ENCODE measurements at places on chromosomes 12 and 14.

GRCh38 chr12:2939191-2939590 lies 20.0 kb upstream of the TEAD4 start:
- DNase-seq = no peak

GRCh38 chr12:115355301-115355700 lies 671.3 kb upstream of the TBX3 start:
- no peak for DNase-seq

DNA sequence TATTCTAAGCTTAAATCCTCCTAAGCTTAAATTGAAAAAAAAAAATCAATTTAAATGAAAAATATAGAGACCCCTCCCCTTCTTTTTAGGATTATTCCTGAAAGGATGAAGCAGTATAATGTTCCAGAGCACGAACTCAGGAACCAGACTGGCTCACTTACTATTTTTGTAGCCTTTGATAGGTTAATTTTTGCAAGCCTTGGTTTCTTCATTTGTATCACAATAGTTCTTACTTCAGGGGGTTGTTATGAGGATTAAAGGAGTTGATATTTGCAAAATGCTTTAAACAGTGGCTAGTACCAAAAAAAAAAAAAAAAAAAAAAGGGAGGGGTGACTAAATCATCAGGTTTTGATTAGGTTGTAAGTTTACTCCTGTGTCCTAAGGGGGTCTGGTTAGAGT lies 3.1 kb upstream of the RBM25 start:
- DNase-seq = no peak

DNA sequence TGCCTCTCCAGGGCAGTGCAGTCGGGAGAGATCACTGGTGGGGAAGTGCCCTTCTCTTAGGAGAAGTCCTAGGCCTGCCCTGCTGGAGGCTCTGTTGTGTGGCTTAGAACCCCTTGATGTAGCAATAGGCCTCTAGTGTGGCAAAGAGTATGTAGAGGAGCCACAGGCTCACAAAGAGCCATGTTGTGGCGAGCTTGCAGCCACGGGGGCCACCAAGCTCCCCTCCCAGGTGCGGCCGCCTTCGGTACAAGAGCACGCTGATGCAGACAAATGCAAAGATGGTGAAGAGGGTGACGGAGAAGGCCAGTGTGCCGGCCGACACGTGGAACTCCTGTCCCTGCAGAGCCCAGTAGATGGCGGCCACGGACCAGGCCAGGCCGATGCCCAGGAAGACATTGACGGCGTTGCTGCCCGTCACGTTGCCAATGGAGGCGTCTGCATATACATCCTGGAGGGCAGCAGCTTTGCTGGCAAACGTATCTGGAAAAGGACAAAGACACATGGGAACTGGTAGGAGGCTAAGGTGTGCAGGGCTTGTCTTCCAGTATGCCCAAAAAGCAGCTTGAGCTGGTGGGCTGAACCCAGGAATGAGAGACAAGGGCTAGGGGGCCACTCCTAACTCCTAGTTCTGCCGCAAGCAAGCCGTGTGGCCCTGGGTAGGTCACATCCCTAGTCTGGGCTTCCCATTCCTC lies 142.8 kb downstream of the SLC8A3 start:
- DNase-seq = no peak

DNA sequence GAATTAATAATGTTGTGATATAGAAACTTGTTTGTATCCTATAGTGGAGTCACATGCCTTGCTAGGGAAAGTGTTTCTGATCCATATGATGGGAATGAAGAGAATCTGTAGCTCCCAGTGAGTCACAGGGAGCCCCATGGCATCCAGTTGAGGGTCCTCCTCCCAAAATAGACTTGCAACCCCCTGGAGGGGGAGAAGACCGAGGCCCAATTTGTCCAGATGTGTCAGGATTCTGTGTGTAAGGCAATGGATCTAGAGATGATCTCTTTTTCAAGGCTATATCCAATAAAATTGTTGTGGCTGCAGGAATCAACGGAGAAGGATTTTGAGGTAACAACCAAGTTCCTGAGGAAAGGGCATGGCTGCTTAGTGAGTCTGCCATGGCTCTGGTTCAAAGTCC lies 121.8 kb downstream of the BCL11B start:
- no peak for DNase-seq

- DNase-seq = no peak
These were observed 197.9 kb downstream of the TMTC3 start for GRCh38 chr12:88339966-88340365.

DNA sequence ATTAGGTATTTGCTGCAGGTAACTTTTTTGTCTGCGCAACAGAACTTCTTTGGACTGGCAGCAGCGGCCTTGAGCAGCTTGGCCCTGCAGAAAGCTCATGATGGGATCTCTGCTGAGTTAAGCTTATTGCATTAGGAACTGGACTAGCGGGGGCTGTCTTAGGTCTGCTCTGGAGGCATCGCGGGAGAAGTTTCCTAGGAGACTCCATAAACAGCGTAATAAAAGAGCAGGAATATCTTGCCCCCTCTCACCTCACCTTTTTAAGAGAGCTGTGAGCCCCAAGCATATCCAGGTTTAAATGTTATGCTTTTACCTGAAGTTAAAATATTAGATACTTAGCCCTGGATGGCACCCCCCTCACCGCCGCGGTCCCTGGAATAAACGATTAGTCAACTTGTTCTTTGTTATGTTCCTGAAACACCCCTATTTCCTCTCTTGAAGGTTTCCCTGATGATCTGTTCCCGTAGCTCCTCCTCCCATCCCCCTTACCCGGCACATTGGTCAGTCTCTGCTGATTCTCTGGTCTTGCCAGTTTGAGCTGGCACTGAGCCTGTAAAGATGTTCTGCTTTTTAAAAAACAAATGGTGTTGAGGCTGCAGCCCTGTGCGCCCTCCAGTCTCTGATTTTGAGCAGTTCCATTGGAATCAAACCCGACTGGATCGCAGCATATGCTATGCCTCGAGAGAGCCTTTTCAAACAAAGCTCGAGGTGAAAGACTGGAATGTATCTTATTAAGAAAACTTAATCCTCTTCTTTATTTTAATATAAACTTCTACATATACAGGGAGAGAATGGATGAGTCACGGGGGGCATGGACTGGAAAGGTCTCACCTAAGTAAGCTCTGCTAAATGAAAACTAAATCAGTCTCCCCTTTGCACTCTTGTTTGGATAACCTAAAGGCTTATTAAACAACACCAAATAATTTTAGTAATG lies 1.9 kb downstream of the MLXIP start:
- no peak for DNase-seq

DNA sequence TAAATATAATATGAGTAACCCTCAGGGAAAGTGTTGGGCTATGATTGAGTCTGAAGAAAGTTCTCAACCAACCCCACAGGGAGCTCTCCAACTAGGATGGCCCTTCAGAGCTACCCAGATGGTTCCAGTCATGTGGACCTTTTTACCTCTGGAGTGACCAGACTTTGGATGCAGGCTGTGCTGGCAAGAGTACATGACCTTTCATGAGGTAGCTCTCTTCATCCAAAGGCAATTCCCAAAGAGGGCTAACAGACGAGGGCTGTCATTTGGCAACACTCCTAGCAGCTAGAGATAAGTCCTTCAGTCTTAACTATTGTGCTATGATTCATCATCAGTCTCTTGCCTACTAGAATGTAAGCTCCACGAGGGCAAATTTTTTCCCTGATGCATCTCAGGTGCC lies 75.4 kb downstream of the DUSP6 start:
- DNase-seq = no peak

GRCh38 chr14:77083082-77083481 lies 15.0 kb upstream of the CIPC start:
- no peak for DNase-seq

DNA sequence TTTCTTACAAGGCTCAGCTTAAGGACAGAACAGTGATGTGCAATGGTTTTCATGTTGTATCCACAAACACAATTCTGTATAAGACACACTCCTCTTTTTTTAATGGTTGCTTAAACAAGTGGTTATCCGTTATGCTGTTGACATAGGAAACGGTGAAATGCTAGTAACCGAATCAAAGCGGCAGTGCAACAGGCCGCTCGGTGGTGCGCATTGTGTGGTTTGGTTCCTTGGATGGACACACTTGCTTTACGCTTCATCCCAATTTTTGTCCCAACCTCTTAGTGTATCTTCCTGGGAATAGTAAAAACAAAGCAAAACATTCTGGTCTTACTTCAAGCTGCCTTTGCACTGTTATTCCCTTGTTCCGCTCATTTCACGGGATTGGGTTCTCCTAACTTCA lies 650 bp upstream of the PTGER2 start:
- DNase-seq = no peak

- DNase-seq = no peak
These were observed 20.2 kb downstream of the TNFAIP2 start for GRCh38 chr14:103143506-103143905.

GRCh38 chr14:105760691-105761344 lies 234.4 kb downstream of the TMEM121 start:
- no peak for DNase-seq

DNA sequence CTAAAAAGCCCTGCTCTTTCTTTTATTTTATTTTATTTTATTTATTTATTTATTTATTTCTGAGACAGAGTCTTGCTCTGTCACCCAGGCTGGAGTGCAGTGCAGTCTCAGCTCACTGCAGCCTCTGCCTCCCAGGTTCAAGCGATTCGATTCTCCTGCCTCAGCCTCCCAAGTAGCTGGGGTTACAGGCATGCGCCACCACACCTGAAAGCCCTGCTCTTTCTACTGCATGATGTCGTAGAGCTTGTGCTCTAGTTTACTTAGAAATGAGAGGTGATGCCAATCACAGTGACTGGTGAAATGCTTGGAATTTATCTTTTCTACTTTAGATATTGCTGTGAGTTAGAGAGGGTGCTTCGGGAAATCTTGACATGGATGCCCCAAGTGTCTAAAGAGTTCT lies 54.5 kb downstream of the DAD1 start:
- no peak for DNase-seq

DNA sequence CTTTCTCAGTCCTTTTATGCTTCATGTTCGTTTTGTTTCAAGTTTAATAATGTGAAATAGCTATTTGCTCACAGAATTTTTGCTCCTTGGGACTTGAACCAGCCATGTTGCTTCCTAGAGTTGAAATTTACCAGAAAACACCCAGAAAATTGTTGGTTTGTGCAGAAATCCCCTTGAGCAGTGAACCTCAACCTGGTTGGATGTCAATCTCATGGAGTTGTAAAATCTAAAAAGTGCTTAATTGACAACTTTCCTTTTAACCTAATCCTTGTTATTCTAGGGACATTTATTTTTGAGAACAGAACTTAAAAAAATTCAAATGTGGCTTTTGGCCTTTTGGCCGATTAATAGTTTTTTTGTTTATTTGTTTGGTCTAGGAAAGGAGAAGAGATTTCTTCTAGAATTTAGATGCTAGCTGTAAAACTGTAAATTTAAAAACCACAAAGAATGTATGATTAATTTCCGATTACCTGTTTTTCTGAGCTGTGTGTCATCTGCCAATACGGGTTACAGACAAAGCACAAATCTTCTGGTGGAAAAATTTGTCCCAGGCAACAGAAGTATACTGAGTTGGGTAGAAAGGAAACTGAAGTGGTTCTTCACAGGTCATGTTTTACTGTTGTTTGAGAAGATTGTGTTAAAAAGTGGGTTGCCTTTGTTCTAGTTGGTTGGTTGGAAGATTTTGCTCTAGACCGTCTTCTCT lies 154.4 kb downstream of the FUT8 start:
- DNase-seq = no peak

DNA sequence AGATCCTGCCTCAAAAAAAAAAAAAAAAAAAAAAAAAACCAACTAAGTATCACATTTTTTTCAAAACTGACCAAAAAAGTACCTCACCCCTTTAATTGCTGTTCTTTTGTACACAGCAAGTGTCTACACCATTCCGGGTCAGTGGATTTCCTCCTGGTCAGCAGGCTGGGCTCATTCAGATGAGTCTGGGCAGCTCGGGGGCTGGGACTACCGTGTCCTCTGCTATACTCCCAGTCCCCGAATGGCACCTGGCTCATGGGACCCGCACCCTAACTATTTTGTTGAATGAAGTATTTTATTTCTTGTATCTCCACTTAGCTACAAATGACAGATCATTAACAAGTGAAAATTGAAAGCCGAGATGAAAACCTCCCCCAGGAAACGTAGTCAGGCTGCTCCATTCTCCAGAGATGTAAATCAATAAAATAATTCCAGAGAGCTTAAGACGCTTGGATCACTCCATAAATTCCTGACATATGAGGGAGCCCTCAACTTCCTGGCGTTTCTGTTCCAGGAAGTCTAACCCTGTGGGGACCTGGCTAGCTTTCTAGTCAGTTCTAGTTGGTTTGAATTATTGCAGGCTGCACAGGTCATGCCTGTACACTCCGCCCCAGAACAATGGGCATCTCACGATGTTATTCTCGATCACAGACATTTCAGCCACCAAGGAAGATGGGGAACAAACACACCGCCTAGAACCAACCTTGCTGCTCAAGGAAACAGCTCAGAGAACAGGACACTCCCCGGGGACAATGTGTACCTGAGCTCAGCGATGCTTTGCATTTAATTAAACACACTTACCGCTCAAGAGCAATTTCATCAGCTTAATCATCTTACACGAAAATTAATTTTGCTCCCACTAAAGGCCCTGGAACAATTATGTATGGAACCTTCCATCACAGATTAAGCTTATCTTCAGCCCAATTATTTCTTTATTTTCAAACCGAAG lies 76.3 kb downstream of the RIMBP2 start:
- DNase-seq = no peak

GRCh38 chr12:122318607-122319605 lies 52.6 kb upstream of the VPS33A start:
- no peak for DNase-seq

DNA sequence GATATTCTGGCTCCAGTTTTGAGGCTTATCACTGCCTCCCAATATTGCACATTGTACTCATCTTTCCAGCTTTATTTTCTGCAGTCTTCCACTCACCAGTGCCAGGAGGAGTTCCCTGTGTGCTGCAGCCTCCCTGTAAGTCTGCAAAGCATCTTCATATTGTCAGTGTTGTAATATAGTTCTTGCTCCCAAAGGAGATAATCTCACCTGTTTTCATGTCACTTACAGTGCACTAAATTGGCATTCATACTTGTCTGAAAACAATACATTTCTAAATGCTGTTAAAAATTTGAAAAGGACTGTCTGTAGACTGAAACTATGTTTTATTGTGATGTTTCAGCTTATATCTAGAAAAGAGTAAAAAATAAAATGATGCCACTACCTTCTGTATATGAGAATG lies 146.8 kb upstream of the TMTC1 start:
- no peak for DNase-seq

GRCh38 chr14:45118594-45118993 lies 15.7 kb downstream of the FKBP3 start:
- DNase-seq = no peak

GRCh38 chr12:1842905-1843640 lies 22.7 kb downstream of the LRTM2 start:
- DNase-seq = no peak

GRCh38 chr12:87931812-87932211 lies 97.4 kb downstream of the C12orf50 start:
- DNase-seq = no peak

- DNase-seq = no peak
These were observed 27.8 kb upstream of the NFYB start for GRCh38 chr12:104165801-104166200.

- no peak for DNase-seq
These were observed 30.8 kb downstream of the PAWR start for GRCh38 chr12:79659961-79660431.

DNA sequence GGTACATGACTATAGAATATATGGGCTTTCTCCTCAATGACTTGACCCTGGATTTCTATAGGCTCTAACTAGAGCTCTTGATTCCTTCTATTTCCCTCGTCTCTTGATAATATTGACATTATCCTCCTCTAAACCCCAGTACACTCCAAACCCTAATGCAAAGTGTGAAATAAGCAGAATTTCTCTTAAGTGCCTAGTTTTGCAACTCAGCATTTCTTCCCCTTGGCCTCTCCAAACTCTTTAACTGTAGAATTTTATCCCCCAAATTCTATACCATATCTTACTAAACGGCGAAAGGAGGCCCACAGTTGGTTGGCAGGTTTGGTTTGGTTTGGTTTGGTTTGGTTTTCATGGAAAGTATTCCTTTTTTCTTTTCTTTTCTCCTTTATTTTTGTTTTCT lies 498.7 kb downstream of the CCER1 start:
- no peak for DNase-seq

Data from T-helper 17 cell (primary cell).